Fibroblast of skin of scalp (primary cell): ENCODE measurements at places on chromosomes 12 and 14.

DNA sequence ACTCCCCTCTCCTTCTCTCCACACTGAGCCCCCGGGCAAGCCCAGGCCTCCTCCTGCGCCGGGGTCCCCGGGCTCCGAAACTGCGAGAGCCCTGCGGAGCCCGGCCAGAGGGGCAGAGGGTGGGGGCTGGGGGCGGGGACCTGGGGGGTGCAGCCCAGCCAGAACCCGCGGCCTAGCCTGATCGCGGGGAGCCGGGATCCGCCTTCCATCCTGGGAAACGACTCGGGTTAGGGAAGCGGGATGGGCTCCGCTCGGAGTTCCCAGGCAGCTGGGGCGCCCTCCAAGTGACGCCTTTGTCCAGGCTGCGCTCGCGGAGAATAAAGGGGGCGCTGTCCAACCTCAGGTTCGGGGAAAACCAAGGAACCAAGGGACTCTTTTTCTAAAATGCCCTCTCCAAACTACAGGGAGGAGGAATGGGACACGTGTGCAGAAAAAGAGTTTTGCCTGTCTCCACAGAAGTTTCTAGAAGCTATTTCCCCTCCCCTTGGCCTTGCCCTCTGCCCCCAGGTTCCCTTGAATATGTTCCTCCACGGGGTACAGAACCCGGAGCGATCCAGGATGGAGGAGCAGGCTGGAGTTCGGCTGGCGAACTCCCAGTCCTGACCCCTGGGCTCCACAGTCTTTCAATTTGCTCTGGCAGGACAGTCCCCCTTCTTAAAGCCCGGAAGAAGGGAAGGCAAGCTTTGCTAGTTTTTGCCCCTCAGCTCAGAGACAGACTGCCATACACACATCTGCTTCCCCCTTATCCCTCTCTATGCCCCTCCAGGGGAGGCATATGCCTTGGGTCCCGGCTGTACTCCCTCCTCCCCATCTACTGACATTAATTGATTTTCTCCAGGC, 13.9 kb downstream of the NKX2-1 start:
- DNase-seq = no peak

GRCh38 chr14:58639842-58640484, 2.2 kb downstream of the DACT1 start:
- peak; percentile 93 for DNase-seq

DNA sequence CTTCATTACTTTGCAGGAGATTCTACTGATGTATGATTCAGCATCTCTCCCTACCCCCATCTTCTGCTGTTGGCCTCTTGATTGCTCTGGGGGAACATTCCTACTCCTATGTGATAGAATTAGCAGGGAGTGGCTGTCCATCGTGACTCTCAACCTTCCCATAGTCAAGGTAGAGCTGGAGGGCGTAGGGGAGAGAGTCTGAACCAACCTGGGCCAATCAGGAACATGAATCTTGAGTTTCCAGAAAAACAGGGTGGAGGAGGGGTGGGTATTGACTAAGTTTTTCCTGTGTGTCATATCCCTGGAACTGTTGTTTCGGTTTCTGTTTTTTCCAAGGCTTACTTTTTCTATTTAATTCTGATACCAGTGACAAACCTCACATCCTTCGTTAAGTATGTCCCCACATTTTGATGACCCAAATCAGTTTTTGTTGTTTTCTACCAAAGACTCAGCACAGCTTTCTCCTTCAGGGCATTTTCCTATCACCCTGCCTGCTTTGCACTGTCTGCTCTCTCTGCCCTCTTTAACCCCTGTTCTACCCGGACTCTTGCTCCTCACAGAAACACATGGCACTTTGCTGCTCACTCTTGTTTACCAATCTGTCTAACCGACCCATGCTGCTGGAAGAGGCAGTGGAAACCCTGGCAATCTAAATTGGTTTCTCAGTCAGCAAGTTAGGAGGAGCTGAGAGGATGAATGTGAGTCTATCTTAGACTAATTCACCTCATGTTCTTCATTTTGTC, 1428.3 kb downstream of the AACS start:
- no peak for DNase-seq

DNA sequence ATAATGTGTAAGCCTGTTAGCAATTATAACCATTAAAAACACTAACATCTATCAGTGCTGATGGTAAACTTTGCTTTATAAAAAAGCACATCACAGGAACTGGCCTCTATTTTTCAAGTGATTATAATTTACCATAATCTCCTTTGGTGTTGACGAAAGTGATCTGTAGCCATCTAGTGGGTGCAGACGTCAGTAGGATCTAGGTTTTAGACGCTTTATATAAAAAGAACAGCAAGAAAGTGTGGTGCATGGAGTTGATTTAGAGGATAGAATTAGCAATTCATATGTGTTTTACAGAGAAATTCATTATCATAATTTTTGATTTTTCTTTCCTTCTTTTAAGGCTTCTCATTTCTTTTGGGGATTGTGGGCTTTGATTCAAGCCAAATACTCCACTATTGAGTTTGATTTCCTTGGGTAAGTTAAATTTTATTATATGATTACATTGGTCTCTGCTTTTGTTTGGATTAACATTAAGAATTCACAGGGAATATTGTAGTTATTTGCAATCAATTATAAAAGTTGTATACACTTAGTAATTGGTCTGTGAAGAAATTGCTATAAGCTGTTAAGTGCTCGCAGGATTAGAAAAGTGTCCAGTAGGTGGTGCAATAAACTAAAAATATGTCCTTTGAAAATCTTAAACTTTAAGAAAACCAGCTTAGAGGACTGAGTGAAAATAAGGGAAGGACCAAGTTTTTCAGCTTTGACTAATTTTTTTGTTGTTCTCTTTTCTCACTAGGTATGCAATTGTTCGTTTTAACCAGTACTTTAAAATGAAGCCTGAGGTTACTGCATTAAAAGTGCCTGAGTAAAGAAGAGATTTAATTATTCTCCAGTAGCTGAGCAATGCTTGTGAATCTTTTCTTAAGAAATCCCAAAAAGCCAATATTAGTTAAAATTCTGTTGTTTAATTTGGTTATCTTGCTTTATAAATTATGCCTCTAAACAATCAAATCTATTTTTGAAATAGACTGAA, 59.5 kb downstream of the ETNK1 start:
- peak; percentile 52 for DNase-seq

DNA sequence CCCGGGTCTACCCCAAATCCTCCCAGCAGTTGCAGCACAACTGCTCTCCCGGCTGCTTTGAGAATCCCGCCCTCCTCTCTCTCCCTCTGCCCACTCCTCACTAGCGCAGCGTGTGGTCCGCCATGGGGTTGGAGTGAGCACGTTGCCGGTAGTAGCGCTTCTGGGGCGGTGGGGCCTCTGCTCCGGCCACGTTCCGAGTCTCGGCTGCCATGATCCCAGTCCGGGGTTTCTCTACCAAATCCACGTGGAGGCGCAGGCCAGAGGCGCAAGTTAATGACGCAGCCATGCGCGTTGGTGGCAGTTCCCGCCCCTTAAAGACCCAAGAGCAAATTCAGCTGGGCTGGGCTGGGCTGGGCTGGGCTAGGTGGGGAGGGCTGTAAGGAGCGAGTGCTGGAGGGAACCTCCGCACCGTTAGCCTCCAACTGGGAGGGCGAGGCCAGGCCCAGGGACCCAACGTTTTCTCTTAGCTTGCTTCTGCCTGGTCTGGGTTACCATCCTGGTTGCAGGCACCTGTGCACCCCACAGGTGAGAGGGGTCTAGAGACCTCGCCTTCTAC, at the start of gene METTL1:
Gene METTL1, minus strand, starts transcription at position 233 of the 556 bp plus-strand sequence. Its CDS starts 22 bp downstream, at position 211.
- peak; percentile 98 for DNase-seq
